ENCODE measurements at places on chromosomes 16 and 17.

- DNase-seq = no peak
These were observed 1.0 kb downstream of the ORAI3 start for GRCh38 chr16:30949650-30950515.

- DNase-seq = no peak
These were observed 11.4 kb downstream of the LIMD2 start for GRCh38 chr17:63688396-63689020.

- DNase-seq = no peak
These were observed 21.1 kb downstream of the GINS3 start for GRCh38 chr16:58413359-58413758.

GRCh38 chr17:69320908-69321238 lies 6.1 kb downstream of the ABCA5 start:
- no peak for DNase-seq

GRCh38 chr16:85894266-85894665 lies 4.7 kb upstream of the IRF8 start:
- no peak for DNase-seq

DNA sequence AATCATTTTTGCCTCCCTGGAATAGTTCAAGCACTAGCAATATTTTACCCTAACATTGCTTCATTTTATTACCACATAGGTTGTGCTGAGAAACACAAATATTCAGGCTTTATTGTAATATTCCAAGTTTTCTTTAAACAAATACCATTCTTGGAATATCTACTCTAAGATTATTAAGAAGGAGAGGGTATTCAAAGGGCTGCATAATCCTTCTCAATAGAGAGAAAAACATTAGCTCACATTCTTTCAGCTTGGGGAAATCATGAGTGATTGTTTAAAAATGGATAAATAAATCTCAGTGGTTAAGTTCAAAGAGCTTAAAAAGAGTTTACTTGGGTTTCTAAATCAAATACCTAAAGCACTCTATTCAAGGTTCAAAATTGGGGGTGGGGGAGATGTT lies 111.9 kb upstream of the CORO6 start:
- no peak for DNase-seq

GRCh38 chr16:6643080-6643686 lies 689.5 kb upstream of the RBFOX1 start:
- peak; percentile 59 for DNase-seq

DNA sequence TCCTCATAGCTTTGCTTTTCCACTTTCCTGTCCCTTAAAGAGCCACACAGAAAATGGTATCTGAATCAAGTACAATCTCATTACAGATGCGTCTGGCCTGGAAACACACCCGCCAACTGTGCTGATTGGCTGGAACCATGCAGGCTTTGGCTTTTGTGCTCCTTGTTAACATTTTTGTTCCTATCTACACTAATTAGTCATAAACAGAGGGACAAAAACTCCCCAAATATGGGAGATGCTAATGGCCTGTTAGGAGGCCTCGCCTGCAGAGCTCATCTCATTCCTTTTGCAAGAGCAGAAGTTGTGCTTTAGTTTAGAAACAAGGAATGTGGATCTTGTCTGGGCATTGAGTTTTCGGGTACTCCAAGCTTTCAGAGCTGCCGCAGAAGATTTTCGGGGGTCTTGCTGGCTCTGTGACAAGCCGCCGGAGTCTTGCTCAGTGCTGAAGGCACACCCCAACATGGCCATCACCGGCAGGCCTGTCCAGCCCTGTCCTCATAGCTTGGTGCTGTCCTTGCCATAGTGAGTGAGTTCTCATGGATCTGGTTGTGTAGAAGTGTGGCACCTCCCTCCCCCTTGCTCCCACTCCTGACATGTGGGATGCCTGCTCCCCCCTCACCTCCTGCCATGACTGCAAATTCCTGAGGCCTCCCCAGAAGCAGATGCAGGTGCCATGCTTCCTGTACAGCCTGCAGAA lies 69.8 kb downstream of the METRNL start:
- no peak for DNase-seq

DNA sequence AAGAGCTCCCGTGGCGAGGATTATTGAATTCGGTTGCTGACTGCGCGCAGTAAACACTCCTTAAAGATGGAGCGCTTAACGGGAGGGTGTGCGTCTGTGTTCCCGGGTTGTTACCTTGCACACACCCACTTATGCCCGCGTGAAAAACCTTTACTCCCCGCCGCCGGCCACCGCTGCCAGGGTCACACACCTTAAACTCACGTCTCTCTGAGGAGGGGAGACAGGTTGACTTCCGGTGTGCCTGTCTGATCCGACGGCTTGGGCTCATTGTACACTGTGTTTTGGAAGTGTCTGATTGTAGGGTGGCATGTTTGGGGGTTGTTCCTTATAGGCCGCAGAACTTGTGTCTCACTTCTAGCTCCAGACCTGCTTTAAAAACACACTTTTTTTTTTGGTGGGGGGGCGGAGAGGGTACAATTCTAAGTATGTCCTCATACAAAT lies 66.8 kb downstream of the KPNA2 start:
- DNase-seq = no peak

DNA sequence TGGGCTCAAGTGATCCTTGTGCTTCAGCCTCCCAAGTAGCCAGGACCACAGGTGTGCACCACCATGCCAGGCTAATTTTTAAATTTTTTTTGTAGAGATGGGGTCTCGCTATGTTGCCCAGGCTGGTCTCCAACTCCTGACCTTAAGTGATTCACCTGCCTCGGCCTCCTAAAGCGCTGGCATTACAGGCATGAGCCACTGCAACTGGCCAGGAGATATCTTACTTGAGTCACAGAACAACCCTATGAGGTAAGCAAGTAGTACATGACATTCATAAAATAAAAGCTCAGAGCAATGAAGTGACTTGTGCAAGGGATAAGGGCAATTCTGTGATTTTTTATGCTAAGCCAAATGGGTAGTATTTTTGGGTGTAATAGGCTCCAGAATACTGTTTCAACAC lies 57.3 kb downstream of the CDC27 start:
- DNase-seq = no peak

- DNase-seq = no peak
These were observed 64.5 kb upstream of the SHISA6 start for GRCh38 chr17:11176549-11176948.

- DNase-seq = peak; percentile 76
These were observed 60.5 kb downstream of the CREBBP start for GRCh38 chr16:3819746-3820724.

DNA sequence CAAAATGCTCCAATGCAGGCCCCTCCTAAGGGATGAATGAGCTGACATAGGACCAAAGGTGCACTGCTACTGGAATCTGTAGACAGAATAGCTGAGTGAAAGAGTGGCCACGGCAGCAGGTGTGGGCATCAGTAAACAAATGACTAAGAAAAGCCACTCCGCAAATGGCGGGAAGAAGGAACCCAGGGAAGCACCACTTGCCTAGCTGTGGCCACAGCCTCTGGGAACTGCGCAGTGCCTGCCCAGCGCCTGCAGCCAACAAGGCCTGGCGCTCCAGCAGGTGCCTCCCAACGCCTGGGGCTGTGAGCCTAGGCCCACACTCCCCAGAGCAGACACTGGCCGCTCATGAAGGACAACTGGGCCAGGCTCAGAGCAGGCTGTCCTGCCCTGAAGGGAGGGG lies 11.8 kb downstream of the PEMT start:
- no peak for DNase-seq

GRCh38 chr17:49338883-49339282 lies 23.2 kb downstream of the ZNF652 start:
- DNase-seq = no peak

DNA sequence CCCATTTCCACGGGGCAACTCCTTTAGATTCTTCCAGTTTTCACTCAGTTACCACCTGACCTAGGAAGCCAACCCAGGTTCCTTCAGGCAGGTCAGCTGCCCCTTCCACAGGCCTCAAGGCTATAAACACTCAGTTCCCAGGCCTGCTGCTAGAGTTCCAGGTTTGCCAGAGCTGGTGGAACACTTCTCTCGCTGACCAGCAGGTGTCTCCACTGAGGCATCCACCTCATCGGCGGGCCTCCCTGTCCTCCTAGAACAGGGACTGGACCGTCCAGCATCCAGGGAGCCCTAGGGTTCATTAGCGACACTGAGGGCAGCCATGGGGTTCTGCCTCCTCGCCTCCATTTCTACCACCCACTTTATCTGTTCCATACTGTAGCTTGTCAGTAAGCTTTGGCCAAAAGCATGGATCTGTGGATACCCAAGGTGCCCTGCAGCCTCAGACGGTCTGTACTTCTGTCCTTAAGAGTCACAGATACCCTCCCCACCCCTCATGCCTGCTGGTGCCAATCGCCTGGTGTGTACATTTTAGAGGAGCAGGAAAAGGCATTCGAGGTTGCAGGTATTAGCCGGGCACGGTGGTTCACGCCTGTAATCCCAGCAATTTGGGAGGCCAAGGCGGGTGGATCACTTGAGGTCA lies 29.0 kb downstream of the PIMREG start:
- no peak for DNase-seq

DNA sequence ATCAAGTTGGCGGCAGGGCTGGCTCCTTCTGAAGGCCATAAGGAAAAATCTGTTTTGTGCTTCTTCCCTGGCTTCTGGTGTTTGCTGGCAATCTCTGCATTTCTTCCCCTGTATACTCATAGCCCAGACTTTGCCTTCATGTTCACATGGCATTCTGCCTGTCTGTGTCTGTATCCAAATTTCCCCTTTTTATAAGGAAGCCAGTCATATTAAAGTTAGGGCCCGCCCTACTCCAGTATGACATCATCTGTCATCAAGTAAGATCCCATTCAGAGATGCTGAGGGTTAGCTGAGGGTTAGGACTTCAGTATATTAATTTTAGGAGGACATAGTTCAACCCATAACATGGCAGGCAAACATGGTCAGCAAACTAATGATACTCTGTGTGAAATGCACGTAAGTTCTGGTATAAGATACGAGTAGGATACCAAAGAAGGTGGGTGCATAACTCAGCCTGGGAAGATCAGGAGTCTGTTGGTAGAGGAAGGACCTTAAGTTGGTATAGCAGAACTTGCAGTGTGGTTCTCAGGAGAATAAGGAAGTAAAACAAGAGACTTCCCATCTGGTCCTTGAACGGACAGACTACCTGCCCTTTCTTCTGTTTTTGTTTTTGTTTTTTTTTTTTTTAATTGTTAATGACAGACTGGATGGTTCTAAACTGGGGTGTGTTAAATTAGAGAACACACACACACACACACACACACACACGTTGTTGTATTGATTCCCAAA lies 13.9 kb downstream of the MAP2K6 start:
- DNase-seq = no peak

GRCh38 chr17:5630434-5630833 lies 46.1 kb upstream of the NLRP1 start:
- DNase-seq = no peak

GRCh38 chr17:7711051-7711755 lies 6.2 kb downstream of the EFNB3 start:
- no peak for DNase-seq

GRCh38 chr17:18143044-18143936 lies 34.7 kb downstream of the MYO15A start:
- DNase-seq = no peak

DNA sequence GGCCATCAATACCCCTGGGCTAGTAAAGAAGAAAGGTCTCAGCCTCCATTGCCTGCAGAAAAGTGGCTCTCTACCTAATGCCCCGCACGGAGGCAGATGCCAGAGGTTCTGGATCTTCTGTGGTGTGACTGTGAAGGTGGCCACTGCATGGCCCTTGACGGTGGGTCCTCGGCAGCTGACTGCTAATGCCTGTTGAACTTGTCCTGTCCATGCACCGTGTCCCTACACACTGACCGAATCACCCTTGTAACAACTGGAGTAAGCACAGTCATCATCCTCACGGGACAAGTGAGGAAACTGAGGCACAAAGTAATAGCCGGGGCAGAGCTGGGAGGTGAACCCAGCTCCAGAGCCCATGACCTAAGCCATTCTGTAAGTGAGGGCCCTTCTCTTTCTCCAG lies 48.8 kb downstream of the MYH11 start:
- no peak for DNase-seq

DNA sequence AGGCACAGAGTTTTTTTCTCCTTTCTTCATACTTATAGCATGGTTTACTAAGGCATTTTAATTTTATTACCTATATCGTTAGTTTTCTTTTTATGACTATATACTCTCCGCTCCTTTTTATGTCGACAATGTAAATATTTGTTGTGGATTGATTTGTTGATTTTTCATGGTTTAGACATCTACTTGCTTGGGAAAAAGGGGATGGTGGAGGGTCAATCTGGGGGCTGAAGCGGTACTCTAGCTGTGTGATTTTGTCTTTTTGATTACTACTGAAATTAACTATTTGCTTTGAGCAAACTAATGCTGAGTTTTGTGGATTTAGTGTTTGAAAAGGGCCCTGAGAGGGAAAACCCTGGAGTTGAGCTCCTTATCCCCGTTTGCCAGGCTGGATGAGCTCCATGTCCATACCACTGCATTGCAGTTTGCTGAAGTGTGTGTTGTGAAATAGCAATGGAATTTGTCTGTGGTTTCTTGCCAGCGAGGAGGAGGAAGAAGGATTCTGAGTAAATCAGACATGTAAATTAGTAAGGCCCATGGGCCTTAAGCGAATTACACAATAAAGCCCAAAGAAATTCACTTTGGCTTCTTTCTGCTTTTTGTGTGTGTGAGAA lies 72.0 kb downstream of the FTO start:
- no peak for DNase-seq

GRCh38 chr17:60631119-60631518 lies 31.1 kb downstream of the PPM1D start:
- DNase-seq = no peak

- DNase-seq = no peak
These were observed 165.9 kb downstream of the PRKCB start for GRCh38 chr16:24001710-24002109.

GRCh38 chr17:43068570-43069367 lies 43.7 kb downstream of the RND2 start:
- DNase-seq = no peak

DNA sequence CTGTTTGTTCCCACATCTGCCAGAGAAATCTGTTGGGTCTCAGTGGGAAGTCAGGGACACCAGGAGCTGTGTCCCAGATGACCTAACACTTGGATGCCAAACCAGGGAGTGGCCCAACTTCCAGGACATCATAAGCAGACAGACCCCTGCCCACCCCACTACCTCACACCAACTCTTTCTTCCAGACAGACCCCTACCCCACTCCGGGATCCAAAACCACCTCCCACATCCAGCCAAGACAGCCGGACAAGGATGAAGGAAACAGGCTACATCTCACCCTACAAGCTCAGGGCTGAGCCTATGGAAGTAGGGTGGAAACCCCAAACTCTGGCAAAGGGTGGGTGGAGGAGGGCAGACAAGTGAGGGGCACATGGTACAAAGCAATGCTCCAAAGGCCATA lies 3.6 kb downstream of the HDAC5 start:
- DNase-seq = no peak

DNA sequence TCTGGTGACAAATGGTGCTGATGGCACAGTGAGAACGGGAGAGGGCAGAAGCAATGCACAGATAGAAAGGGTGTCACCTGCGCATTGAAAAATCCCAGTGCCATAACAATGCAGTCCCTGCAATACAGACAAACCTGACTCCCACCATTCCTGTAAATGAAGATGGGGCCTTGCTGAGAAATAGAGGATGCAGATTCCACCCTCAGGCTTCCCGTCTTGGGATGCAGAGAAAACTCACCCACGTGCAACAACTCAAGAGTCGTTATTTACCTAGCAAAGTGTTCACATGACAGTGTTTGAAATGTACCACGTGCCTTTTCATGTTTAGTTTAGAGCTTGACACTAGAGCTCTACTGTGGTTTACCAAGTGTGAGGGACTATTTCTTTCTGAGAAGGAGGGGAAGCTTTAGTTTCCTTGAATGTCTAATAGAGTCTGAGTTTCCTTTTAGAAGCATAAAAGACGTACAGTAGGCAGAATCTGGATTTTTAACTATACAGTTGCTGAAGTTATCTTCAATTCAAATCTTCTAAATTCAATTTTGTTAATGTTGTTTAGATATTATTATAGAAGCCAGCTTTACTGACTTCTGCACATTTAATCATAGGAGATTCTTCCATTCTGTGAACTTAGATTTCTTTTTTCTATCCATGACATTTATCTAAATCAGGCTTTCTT lies 35.6 kb downstream of the WWOX start:
- no peak for DNase-seq
